ENCODE measurements at places on chromosomes 12 and 14.
A peak's percentile ranks its signal among the peaks of the same experiment; 100 is the strongest.

DNA sequence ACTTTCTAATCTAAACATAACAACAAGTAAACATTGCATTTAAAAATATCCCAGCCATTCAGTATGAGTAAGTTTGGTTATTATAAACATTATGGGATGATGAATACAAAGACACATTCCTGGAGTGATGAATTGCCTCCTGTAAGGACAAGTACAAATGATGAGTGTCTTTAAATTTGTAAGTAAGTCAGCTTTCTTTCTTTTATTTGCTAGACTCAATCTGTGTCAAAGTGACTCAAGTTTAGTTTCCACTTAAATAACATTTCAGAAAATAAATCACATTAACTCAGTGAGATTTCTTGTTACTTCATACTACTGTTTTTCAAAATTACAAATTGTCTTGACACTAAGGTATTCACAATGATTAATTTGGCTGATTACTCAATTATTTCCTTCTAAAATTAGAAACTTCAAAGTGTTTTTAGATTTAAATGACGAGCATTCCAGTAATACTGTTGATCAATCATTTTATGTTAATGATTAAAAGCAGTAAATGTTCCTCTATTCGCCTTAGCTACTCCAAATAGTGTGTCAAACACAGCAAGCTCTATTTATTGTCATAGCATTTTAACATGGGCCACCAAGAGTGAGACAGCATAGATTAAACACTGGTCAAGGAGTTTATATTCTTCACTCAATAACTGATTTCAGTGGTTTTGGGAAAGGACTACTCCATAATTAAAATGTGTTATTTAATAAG, 658.0 kb upstream of the MDGA2 start:
- no peak for DNase-seq

- DNase-seq, result no peak
These were observed 824 bp downstream of the OAS1 start for GRCh38 chr12:112907415-112908157.

DNA sequence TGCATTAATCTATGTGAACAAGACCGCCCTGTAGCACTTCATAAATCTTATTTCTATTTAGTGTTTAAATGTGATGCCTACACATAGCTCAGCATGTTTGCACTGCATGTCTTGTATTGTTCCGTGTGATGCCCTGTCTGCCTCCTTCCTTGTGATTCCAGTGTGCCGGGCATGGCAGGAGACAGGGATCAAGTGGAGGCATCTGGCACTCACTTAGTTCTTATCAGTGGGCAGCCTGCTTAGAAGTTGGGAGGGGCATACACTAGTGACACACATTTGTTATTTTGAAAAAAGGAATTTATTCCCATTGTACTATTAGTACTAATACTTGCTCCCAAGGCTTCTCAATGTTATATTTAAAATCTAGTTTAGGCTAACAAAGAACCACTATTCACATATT, 176.4 kb downstream of the KCNA5 start:
- DNase-seq, result no peak

GRCh38 chr12:108633534-108634248, at the start of gene SELPLG:
SELPLG (minus strand) TSS chr12:108633894; CDS start chr12:108624307, 9,587 bp downstream.
- peak; percentile 61 for DNase-seq

- no peak for DNase-seq
These were observed 2.4 kb downstream of the LGR5 start for GRCh38 chr12:71441836-71442566.

DNA sequence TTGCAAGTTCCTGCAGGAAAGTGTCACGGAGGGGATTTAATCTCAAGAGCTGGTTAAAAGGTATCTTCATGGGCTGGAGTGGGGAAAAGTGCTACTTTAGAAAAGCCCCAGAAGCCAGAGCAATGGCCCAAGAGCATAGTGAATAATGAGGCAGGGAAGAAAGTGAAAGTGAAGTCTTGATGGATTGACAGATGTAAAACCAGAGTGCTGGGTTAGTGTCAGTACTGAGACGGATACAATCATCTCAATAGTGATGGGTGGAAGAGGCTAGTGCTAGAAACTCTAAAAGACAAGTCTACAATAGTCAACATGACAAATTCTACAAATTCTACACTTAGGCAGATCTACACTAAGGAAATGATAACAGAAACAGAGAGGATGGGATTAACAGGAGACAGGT, 68.1 kb downstream of the CIT start:
- DNase-seq, result no peak

DNA sequence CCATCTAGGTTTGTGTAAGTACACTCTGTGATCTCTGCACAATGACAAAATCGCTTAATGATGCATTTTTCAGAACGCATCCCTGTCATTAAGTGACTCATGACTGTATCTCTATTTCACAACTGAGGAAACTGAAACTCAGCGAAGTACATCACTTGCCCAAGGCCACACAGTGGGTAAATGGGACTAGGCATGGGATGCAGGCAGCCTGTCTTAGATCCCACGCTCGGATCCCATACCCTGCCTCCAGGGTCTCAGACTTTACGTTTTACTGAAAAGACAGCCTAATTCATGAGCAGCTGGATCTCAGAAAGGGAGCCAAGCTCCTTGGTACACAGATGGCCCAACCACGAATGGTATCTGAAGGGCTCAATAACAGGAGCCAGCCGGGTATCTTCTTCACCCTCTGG, 2.4 kb upstream of the MLEC start:
- DNase-seq, result no peak
